Esophagus squamous epithelium (tissue), 5 donors: ENCODE measurements at places on chromosomes 3 and 15.

DNA sequence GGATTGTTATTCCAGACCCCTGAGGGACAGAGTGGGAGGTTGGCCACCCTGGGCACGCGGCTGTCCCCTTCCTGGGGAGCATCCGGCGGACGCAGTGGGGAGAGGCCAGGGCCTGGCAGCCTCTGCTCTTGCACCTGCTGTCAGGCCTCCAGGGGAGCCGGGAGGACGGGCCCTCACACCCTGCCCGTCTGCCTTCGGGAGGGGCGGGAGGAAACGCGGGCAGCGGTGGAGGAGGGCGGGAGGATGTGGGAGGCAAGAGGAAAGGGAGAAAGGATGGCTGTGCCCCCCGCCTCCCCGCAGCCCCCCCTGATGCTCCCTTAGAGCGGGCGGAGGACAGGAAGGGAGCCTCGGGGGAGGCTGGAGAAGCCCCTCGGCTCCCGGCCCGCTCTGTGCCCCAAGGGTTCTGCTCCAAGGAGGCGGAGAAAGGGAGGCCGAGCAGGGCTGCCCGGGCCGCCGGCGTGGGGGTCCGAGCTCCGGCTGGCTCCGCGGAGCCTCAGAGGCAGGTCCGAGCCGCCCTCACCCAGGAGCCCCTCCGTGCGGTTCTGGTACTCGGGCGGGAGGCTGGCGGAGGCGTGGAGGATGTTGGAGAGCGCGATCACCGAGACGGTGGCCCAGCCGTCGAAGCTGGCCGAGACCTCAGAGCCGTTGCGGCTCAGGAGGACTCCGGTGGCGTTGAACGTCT lies 40.9 kb downstream of the MUC20 start:
- DNase-seq = no peak

DNA sequence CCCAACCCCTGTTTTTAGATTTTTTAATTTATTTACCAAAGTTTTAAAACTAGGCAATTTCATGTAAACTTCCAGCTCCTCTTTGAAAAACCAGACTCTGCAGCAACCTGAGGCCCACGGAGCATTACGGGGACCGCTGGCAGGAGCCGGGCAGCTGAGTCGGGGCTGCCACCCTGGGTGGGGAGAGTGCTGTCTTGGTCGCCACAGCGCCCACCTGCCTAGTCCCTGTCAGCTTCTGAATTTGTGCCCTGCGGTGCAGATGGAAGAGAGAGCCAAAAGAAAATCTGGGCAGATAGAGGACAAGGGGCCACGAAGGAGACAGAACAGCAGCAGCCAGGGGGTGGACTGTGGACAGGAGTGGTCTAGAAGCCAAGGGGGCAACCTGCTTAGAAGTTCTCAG lies 34.6 kb downstream of the PXYLP1 start:
- no peak for DNase-seq

DNA sequence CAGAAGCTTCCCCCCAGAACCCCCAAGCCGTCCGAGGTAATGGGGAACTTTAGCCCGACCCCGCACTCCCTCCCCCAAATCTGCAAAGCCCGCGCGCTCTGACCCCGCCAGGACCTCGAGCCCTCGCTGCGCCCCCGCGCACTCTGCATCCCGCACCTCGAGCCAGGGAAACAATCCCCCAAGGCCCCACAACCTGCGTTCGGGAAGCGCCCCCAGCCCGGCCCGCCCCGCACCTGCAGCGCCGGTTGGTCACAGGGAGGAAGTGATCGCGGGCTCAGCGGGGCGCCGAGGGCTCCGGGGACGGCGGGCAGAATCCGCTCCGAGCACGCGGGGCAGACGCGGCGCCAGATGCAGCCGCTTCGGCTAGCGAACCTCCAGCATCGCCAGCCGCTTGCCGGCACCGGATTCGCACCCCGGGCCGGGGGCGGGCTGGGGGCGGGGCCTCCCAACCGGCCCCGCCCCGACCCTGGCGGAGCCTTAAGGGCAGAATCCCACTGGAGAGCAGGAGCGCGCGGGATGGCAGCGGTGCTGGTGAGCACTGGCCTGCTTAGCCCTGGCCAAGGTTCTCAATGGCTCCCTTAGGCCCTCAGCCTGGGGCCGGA lies at the start of gene CAMKV:
Gene CAMKV, minus strand, starts transcription at position 382 of the 602 bp plus-strand sequence. CDS start 7,518 bp downstream, outside the sequence.
- no peak for DNase-seq

DNA sequence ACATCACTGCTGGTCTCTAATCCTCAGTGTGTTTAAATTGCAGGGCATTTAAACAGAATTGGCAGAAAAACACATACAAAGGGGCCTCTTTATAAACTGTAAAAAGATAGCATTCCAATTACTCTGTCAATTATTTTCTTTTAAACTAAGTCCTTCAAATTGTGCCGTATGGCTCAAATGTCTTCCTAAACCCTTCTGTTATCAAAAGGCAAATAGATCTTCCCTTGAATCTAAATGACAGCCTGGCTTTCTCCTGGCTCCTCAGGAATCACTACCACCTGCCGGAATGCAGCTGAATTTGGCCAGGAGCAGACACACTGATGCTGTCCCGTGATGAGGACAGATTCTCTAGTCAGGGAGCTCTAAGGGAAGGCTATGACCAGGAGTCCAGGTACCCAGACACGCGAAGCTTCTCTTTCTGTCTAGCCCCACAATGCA lies 85.6 kb downstream of the IGF2BP2 start:
- no peak for DNase-seq

DNA sequence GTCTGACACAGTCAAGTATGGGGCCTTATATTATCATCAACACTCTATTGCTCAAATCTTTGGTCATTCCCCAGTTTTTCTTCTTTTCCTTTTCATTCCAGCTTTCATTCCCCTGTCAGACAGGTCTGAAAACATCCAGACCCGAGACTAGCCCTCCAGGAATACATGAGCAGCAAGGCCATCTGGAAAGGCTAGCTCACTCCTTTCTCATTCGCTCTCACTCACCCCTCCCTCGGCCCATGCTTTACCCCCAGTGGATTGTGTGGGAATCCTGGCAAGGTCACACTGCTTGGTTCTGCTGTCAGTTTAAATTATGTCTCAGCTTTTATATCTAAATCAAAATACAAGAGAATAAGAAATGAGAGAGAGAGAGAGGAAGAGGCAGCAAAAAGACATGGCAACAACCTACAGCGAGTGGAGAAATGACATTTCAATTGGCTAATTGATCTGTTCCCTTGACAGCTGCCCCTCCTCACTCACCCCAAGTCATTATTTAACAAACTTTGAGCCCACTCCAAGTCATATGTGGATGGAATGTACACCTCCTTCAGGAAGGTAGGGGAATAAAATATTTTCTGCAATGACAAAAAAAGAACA lies 962.2 kb downstream of the TUSC7 start:
- DNase-seq = no peak

GRCh38 chr3:35664460-35664919 lies 25.2 kb downstream of the ARPP21 start:
- no peak for DNase-seq

DNA sequence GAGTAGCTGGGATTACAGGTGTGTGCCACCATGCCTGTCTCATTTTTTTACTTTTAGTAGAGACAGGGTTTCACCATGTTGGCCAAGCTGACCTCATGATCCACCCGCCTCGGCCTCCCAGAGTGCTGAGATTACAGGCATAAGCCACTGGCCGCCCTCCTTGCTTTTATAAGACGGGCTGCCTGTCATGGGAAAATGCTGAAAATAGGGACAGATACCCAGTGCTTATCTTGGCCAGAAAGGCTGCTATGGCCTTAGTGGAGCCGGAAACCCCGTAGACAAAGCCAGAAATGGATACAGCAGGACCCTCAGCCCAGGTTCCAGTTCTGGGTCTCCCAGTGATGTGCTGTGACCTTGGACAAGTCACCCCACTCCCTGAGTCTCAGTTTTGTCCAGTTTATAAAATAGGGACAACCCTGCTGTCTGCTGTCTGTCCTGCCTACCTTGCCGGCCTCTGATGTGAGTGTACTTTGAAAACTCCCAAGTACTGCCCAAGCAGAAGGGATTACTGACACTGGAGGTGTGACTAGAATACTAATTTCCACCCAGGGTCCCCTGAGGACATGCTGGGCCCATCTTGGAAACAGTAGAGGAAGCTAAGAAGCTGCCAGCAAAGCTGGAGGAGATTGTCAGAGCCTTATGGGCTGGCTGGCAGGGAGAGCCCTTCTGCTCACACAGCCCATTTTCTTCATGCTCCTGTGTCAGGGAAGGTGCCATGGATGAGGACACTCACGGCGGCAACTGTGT lies 59.6 kb downstream of the BDH1 start:
- no peak for DNase-seq

DNA sequence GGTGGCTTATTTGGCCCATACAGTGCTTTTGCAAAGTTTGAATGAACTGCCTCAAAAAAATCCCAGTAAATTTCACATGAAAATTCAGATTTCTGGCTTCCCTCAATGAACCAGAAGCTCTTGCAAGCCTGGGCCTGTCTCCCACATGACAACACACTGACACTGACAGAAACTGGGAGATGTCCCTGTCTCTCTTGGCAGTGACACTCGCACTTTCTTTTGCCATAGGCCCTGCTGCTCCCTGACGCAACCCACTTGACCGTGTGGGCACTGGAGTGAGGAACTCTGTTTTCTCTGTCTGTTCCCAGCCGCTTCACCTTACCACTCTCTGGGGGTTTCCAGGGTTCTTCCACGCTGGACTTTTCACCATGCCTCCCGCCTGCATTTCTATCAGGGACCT lies 524.5 kb downstream of the SHQ1 start:
- DNase-seq = no peak

DNA sequence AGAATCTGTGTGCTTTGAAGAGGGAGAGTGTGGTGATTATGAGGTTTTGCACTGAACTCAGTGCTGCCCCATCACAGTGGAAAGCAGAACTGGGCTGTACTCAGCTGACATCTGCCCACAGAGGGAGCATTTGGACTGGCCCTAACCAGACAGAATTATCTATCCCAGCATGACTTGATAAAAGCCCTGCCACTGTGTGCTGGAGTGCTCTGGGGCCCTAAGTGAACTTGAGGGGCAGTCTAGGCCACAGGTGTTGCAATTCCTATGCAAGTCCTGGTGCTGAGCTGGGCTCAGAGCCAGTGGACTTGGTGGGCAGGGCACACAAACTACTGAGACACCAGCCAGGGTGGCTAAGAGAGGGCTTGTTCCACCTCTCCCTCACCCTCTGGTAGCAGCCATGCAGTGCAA lies 269.2 kb upstream of the CTNNB1 start:
- DNase-seq = no peak

DNA sequence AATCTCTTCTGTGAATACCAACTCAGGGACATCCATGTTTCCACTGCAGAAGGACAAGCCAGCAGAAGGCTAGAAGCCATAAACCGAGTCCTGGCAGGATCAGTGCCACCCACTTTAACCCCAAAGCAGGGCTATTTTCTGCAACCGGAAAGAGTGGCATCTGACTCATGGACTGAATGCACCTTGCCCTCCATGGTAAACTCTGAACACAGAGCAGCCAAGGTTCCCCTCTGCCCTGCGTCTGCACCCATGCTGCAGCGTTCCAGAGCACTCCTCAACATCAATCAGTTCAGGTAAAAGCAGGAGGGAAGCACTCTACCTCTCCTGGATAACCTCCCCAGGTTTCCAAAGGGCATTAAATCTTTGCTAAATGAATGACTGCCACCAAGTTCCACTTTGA lies 801 bp upstream of the NGRN start:
- DNase-seq = no peak

DNA sequence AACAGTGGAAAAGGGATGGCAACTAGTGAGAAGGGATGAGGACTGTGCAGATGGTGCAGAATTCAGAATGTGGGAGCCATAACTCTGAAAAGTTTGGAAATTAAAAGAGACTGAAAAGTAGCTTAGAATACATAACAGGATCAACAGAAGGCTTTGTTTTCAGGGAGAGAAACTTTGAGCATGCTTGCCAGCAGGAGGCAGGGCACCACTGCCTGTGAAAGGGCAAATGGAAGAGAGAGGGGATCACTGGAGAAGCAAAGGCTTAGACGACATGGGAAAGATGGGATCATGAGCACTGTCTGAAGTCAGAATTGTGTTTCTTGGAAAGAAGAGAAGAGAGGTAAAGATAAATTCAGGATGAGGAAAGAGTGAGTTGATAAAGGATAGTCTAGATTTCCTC lies 99.6 kb downstream of the ABI3BP start:
- no peak for DNase-seq

DNA sequence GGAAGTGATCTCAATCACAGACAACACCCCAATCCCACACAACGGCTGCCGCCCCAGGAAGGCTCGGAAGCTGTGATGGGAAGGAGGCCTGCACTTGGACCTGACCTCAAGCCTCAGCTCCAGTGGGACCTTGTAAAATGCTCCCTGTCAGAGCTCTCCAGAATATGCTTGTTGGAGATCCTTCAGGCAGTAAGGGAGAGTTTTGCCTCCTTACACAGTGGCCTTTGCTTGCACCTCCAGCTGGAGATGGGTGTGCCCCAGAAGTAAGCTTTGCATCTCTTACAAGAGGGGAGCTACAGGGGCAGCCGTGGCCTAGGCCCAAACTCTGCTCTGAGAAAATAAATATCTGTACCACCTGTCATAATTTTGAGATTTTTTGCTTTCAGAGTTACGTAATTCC lies 10.4 kb downstream of the MRPS11 start:
- no peak for DNase-seq

DNA sequence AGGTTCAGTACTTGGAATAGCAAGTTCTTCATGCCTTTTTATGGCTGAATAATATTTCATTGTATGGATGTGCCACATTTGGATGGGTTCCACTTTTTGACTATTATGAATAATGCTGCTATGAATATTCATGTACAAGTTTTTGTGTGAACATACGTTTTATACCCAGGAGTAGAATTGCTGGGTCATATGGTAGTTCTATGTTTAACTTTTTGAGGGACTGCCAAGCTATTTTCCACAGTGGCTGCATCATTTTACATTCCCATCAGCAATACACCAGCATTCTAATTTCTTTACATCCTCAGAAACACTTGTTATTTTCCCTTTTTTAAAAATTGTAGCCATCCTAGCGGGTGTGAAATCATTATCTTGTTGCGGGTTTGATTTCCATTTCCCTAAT lies 76.0 kb upstream of the PRR20G start:
- DNase-seq = no peak

GRCh38 chr3:8503871-8504610 lies 2.4 kb downstream of the LMCD1 start:
- DNase-seq = no peak

- DNase-seq = no peak
Measured at GRCh38 chr15:36465304-36465703, 114.1 kb upstream of the CDIN1 start.

DNA sequence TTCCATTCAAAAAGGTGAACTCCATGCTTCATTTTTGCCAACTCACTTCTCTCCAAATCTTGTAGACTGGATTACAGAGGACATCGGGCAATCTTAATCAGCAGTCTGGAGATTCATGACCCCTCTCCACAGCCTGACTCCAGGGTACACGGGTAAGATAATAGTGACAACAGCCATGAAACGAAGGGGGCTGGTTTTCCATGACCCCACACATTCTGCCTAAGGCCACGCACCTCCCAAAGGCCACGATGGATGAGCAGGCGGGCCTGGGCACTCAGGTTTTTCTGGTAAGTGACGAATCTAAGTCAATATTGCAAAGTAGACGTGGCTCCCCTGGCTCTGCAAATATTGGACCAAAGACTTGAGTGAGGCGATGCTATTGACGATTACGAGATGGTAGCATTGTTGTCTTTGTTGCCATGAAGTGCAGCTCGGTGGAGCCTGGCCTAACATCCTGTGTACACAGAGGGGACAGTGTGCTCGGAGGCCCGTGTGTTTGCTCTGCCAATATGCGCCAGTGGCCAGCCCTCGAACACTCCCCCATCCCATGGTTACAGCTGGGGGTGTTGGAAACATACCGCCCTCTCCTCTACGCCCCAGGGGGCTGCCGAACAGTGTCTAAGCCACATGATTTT lies 119.1 kb downstream of the OPA1 start:
- DNase-seq = no peak

- no peak for DNase-seq
Measured at GRCh38 chr15:46265664-46266347, 631.0 kb downstream of the SQOR start.
